ENCODE measurements at places on chromosomes 2 and 18.

DNA sequence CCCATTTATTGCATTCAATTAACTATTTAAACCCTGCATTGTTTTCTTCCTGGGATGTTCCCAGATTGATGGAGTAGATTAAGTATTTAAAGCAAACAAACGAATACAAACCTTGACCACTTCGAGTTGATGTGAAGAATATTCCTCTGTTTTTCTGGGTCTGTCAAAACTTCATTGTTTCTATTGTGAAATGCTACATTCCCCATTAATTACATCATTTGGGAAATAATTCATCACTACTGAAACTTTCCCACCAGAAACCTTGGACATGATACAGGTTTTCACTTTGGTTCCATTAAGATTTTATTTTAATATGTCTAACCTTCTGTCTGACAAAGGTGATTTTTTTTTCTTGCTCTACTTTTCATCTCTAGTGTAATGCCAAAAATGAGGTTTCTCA, 365.1 kb upstream of the ETAA1 start:
- H3K4me1 ChIP-seq: no peaks in the 10 kb centered on the region
- H3K27me3 ChIP-seq: no peaks in the 10 kb centered on the region
- H3K27ac ChIP-seq: no peak overlapping the region
- no peaks in the 10 kb centered on the region for H3K36me3 ChIP-seq
- DNase-seq: peak; percentile 4

- H3K4me1 ChIP-seq: peaks cover 8% of the 10 kb centered on the region
- no peak for DNase-seq
- H3K36me3 ChIP-seq: no peaks in the 10 kb centered on the region
- no peak overlapping the region for H3K4me3 ChIP-seq
- peaks cover 15% of the 10 kb centered on the region for H3K27me3 ChIP-seq
Observed at GRCh38 chr2:42495234-42495581, 1.4 kb upstream of the KCNG3 start.

DNA sequence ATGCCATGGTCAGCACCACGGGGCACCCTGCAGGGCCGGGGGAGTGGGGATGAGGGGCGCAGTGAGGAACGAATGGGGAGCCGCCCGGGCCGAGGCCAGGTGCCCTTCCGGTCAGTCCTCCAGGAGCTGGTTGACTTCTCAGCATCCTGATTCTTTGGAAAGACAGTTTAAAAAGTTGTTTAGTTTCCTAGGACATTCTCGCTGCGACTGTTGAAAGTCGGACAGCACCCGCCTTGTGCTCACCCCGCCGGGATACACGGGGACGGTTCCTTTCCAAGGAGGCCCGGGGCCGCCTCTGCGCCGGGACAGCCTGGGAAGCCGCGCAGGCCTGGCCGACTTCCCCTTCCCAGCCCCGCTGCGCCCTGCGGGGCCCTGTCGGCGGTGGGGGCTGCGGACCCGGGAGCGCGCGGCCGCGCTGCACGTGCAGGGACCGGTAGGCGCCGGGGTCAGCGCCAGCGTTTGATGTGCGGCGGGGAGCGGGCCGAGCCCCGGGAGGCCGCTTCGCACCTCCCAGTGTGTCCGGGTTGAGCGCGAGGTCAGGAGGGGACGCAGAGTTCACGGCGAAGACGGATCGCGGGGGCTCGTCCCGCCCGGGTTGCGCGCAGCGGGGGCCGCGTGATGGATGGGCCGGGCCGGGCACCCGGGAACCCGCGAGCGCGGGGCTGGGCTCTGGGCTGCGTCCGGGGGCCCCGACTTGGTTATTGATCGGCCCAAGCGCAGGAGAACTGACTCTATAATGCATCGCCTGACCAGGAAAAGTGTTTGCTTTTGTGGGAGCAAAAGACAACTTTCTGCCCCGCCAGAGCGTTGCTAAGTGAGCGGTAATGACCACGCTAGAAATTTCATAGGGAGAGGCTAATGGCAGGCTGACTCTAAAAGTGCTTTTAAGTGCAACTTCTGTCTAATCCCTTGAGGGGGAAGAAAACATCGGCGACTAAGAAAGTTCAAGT, 28.0 kb upstream of the SMIM21 start:
- no peaks in the 10 kb centered on the region for H3K36me3 ChIP-seq
- H3K27me3 ChIP-seq: peaks cover 13% of the 10 kb centered on the region
- DNase-seq: no peak
- H3K27ac ChIP-seq: no peak overlapping the region

GRCh38 chr2:170821531-170822289, 5.0 kb downstream of the GAD1 start:
- no peaks in the 10 kb centered on the region for H3K36me3 ChIP-seq
- peaks cover 36% of the 10 kb centered on the region for H3K4me1 ChIP-seq
- peaks cover 80% of the 10 kb centered on the region for H3K27me3 ChIP-seq
- no peak for DNase-seq
- no peak overlapping the region for H3K27ac ChIP-seq

- no peak for DNase-seq
- H3K4me3 ChIP-seq: no peak overlapping the region
- H3K4me1 ChIP-seq: no peaks in the 10 kb centered on the region
- no peaks in the 10 kb centered on the region for H3K27me3 ChIP-seq
- no peaks in the 10 kb centered on the region for H3K36me3 ChIP-seq
- no peak overlapping the region for H3K27ac ChIP-seq
Observed at GRCh38 chr2:50732796-50733195, 299.1 kb downstream of the NRXN1 start.

- no peaks in the 10 kb centered on the region for H3K4me1 ChIP-seq
- no peak overlapping the region for H3K27ac ChIP-seq
- H3K36me3 ChIP-seq: no peaks in the 10 kb centered on the region
Observed at GRCh38 chr2:172889768-172890430, 154.3 kb downstream of the RAPGEF4 start.

- no peak overlapping the region for H3K4me3 ChIP-seq
- H3K36me3 ChIP-seq: no peaks in the 10 kb centered on the region
- no peaks in the 10 kb centered on the region for H3K27me3 ChIP-seq
- peaks cover 4% of the 10 kb centered on the region for H3K4me1 ChIP-seq
- DNase-seq: no peak
Observed at GRCh38 chr2:138275881-138276280, 225.7 kb upstream of the SPOPL start.

- no peaks in the 10 kb centered on the region for H3K36me3 ChIP-seq
- peak overlapping the region; percentile 42 for H3K27ac ChIP-seq
- H3K4me3 ChIP-seq: peak overlapping the region; percentile 85
- no peaks in the 10 kb centered on the region for H3K27me3 ChIP-seq
- peak; percentile 93 for DNase-seq
Observed at GRCh38 chr18:24014986-24015638, 558 bp downstream of the TTC39C start.

DNA sequence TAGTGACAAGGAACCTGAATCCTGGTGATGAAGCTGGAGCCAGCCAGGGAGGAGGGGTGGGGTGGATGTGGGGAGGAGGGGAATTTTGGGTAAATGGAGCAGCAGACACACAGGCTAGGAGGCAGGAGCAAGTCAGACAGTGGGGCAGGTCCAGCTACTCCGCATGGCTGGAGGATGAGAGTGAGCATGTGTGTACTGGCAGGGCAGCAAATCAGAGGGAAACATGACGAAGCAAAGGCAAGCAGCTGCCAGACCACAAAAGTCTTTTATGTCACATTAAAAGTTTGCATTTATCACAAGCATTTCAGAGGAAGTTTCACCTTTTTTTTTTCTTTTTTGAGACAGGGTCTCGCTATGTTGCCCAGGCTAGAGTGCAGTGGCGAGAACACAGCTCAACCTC, 11.9 kb upstream of the KIDINS220 start:
- DNase-seq: no peak
- H3K36me3 ChIP-seq: no peaks in the 10 kb centered on the region
- H3K4me1 ChIP-seq: no peaks in the 10 kb centered on the region
- no peaks in the 10 kb centered on the region for H3K27me3 ChIP-seq

- DNase-seq: no peak
- no peaks in the 10 kb centered on the region for H3K4me1 ChIP-seq
- no peaks in the 10 kb centered on the region for H3K36me3 ChIP-seq
- no peak overlapping the region for H3K27ac ChIP-seq
- H3K27me3 ChIP-seq: peaks cover 2% of the 10 kb centered on the region
Observed at GRCh38 chr2:7632420-7632819, 715.2 kb downstream of the RNF144A start.

GRCh38 chr2:190563109-190563508, 28.6 kb upstream of the NEMP2 start:
- DNase-seq: no peak
- H3K4me3 ChIP-seq: no peak overlapping the region
- H3K27ac ChIP-seq: no peak overlapping the region
- no peaks in the 10 kb centered on the region for H3K4me1 ChIP-seq

Measured in trophoblast cell (in vitro differentiated cells and primary cell).